GM23338 (cell line): ENCODE measurements at places on chromosomes 7 and 10. TPM values are rescaled to one million over a fixed set of nuclear protein-coding genes. Genes with fewer than 3 reads are reported as not detected.

DNA sequence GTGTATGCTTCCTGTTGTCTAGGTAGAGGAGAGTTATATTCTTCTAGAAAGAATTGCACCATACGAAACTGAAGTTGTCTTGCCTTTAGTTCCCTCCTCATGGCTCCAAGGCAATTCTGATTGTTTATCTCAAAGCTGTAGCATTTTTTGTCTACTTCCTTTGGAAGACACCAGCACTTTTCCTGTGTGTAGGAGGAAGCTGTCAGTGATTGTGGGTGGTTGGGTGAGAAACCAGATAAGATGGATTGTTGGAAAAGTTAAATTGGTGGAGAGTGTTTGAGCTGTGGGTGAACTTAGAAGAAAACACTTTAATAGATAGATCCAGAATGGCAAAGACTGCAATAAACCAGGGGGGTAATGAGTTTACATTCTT, 12.1 kb upstream of the CSTF2T start:
- H3K4me1 ChIP-seq, result peaks cover 8% of the 10 kb centered on the region
- no peak overlapping the region for H3K4me3 ChIP-seq
- H3K27me3 ChIP-seq, result no peaks in the 10 kb centered on the region

DNA sequence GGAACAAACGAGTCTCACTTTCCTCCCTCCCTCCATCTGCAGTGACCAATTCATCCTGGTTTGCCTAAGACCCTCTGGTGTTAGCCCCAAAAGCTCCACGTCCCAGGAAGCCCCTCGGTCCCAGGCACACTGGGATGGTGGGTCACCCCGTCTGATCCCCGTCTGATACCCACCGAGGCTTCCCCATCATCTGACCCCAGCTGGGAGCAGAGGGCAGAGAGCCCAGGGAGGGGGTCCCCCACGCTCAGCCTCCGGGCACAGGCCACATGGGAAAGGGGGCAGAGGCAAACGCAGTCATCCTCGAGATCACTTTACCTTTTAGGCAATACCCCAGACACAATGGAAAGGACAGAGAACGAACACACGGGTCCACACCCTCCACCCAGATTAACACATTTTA, 291.6 kb upstream of the PPP2R2D start:
- H3K4me1 ChIP-seq, result no peaks in the 10 kb centered on the region
- DNase-seq, result no peak
- no peaks in the 10 kb centered on the region for H3K36me3 ChIP-seq
- no peak overlapping the region for H3K27ac ChIP-seq
- no peaks in the 10 kb centered on the region for H3K27me3 ChIP-seq
- no peak overlapping the region for H3K4me3 ChIP-seq

GRCh38 chr10:116274064-116274904, 1.3 kb upstream of the GFRA1 start:
- peaks cover 76% of the 10 kb centered on the region for H3K27me3 ChIP-seq
- H3K27ac ChIP-seq, result no peak overlapping the region
- peak; percentile 56 for DNase-seq
- no peaks in the 10 kb centered on the region for H3K36me3 ChIP-seq

DNA sequence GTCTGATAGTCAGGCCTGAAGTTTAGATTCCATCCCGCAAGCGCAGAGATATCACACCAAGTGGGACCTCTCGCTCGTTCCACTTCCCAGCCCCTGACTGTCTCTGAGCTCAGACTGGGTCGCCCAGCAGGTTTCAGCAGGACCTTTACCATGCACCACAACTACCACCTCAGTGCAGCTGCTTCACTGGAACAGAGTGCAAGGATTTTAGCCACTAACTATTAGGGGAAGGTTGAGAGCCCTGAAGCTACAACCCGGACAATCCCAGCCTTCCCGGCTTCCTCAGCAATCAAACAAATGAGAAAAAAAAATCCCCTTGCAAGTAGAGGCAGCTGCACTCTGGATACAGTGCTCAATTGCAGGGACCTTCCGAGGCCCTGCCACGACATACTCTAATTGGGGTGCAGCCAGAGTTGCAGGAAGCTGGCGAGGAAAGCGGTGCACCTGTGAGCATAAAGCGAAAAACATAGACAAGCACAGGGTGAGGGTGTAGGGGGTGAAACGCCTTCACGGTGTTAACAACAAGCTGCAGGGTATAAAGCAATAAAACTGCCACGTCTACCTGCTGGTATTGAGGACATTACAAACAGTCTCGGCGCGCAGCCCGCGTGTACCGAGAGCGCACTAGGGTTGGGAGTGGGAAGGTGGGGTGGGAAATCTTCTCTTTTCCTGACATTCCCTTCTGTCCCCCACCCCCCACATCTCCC, 2.6 kb upstream of the DLX6 start:
- peak overlapping the region; percentile 35 for H3K4me3 ChIP-seq
- H3K4me1 ChIP-seq, result peaks cover 79% of the 10 kb centered on the region
- peaks cover 99% of the 10 kb centered on the region for H3K27me3 ChIP-seq
- no peak overlapping the region for H3K27ac ChIP-seq
- H3K36me3 ChIP-seq, result no peaks in the 10 kb centered on the region

DNA sequence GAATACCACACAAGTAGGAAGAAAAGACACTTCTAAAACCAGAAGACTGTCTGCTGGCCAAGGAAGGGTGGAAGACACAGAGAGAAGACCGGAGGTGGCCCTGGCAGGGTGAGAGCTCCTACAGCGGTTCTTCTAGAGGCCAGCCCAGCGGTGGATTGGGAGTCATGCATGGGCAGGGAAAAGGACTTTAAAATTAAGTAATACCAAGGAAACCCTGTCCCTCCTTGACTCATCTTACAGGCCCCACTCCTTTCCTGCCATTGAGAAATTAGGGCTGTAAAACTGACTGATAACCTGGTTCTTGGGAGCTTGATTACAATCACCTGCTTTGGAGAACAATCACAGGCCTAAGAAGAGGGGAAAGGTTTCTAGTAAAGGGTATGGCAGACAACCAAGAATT, 16.1 kb downstream of the CALML3 start:
- H3K4me1 ChIP-seq, result no peaks in the 10 kb centered on the region
- no peaks in the 10 kb centered on the region; the same call in 1 of the 2 replicates for H3K36me3 ChIP-seq
- H3K4me3 ChIP-seq, result no peak overlapping the region
- DNase-seq, result no peak
- H3K27ac ChIP-seq, result no peak overlapping the region

Gene CDHR1
- total RNA-seq, result 6.6 and 6.7 TPM in 2 replicates

- peaks cover 13% of the 10 kb centered on the region; the same call in 1 of the 2 replicates for H3K27me3 ChIP-seq
- H3K27ac ChIP-seq, result no peak overlapping the region
- no peak for DNase-seq
- no peak overlapping the region for H3K4me3 ChIP-seq
- peaks cover 18% of the 10 kb centered on the region for H3K4me1 ChIP-seq
Measured at GRCh38 chr7:128188396-128189230, 52.5 kb upstream of the LEP start.

Gene SLC13A4
- 1.7 and 2.4 TPM in 2 replicates for total RNA-seq

Gene TRIL
- total RNA-seq, result 4.5 and 5.1 TPM in 2 replicates

- no peak overlapping the region for H3K27ac ChIP-seq
- no peak overlapping the region for H3K4me3 ChIP-seq
- H3K36me3 ChIP-seq, result no peaks in the 10 kb centered on the region
- DNase-seq, result peak; percentile 19
Measured at GRCh38 chr10:84059526-84059925, 79.8 kb upstream of the GHITM start.

DNA sequence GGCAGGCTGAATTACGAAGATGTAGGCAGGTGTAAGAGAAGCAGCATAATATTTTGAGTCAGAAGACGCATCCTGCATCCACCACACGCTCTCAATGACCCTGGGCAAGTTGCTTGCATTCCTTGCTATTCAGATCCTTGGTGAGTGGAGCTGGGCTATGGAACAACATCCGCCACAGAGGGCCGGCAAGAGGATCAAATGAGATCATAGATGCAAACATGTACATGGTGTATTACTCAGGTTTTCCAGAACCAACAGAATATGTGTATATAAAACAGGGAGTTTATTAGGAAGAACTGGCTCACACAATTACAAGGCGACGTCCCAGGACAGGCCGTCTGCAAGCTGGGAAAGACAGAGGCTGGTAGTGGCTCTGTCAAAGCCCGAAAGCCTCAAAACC, 51.5 kb downstream of the ADAM12 start:
- H3K27me3 ChIP-seq, result no peaks in the 10 kb centered on the region
- DNase-seq, result no peak
- H3K4me1 ChIP-seq, result no peaks in the 10 kb centered on the region

GRCh38 chr10:55048830-55049498, 247.9 kb upstream of the PCDH15 start:
- no peaks in the 10 kb centered on the region for H3K36me3 ChIP-seq
- no peak for DNase-seq
- no peak overlapping the region for H3K4me3 ChIP-seq
- H3K27me3 ChIP-seq, result no peaks in the 10 kb centered on the region
- no peak overlapping the region for H3K27ac ChIP-seq

DNA sequence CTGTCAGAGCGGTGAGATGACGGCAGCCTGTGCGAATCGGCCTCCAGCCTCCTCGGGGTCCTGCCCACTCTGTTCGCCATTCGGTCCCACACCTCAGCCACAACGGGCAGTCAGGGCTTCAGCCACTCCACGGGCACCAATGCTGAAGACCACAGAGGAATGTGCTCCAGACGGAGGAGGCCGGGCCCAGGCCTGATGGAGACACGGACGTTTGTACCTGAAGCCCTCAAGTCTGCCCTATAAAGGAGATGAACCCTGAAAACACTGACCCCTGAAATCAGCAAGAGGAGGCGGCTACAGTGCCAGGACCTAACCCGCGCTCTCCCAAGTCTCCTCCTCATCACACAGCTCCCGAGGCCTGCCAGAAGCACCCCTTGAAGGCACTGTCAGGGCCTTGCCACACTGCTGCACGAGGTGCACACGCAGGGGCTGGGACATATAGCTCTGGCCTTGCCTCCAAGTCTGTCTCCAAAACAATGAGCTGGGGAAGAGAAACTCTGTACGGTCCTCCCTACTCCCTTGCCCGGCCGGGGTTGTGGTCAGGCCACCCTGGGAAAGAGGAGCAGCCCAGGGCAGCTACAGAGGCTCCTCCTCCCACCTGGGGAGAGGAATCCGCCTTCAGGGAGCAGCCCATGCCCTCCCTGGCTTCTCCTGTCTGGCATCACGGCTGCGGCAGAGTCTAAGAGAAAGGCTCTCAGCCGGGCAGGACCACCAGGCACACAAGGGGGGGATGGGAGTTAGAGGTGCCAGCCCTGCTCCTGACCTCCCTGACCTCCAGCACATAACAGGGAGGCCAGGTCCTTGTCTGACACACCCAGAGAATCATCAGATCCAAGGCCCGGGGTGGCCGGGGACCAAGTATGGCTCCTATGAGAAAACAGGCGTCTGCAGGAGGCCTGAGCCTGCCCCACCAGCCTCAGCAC, 310.1 kb downstream of the PTPRN2 start:
- no peaks in the 10 kb centered on the region for H3K36me3 ChIP-seq
- no peak for DNase-seq
- no peaks in the 10 kb centered on the region for H3K27me3 ChIP-seq
- no peak overlapping the region for H3K4me3 ChIP-seq
- H3K4me1 ChIP-seq, result no peaks in the 10 kb centered on the region

Gene IGF2BP3
- total RNA-seq, result 183 and 209 TPM in 2 replicates

GRCh38 chr10:97235353-97235752, 49.6 kb upstream of the SLIT1 start:
- H3K36me3 ChIP-seq, result peaks cover 5% of the 10 kb centered on the region; the same call in 1 of the 2 replicates
- no peaks in the 10 kb centered on the region for H3K27me3 ChIP-seq
- no peak overlapping the region for H3K4me3 ChIP-seq
- no peak overlapping the region for H3K27ac ChIP-seq
- H3K4me1 ChIP-seq, result peaks cover 8% of the 10 kb centered on the region

- no peak for DNase-seq
- no peaks in the 10 kb centered on the region for H3K27me3 ChIP-seq
- no peaks in the 10 kb centered on the region for H3K36me3 ChIP-seq
- no peak overlapping the region for H3K4me3 ChIP-seq
- peaks cover 19% of the 10 kb centered on the region; the same call in 1 of the 2 replicates for H3K4me1 ChIP-seq
Measured at GRCh38 chr10:77625379-77625778, 12.2 kb downstream of the KCNMA1 start.

GRCh38 chr10:91549262-91549661, 83.6 kb downstream of the PPP1R3C start:
- H3K4me3 ChIP-seq, result no peak overlapping the region
- H3K36me3 ChIP-seq, result no peaks in the 10 kb centered on the region
- no peaks in the 10 kb centered on the region; the same call in 1 of the 2 replicates for H3K4me1 ChIP-seq

DNA sequence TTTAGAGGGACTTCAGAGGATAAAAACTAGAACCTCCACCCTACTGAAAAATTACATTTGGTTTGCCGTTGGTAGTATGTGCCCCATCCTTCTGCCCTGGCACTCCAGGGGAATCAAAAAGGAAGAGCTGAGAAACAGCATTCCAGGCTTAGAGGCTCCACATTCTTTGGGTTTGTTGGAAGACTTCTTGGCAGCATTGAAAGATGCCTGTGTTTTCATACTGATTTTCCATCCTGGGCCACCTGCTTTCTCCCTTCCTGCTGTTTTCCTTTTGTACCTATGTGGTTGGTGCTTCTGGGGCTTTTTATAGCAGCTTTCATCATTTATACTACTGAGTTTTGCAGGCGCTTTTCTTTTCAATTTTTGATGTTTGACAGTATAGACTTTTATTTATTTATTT, 61.7 kb downstream of the AUTS2 start:
- H3K4me1 ChIP-seq, result peaks cover 37% of the 10 kb centered on the region
- H3K36me3 ChIP-seq, result no peaks in the 10 kb centered on the region
- peak; percentile 86 for DNase-seq
- no peaks in the 10 kb centered on the region for H3K27me3 ChIP-seq
- peak overlapping the region; percentile 43; the same call in 1 of the 2 replicates for H3K27ac ChIP-seq
- H3K4me3 ChIP-seq, result no peak overlapping the region

GRCh38 chr10:110821508-110821907, 50.2 kb upstream of the PDCD4 start:
- H3K4me3 ChIP-seq, result no peak overlapping the region
- H3K27ac ChIP-seq, result no peak overlapping the region
- no peak for DNase-seq
- no peaks in the 10 kb centered on the region for H3K27me3 ChIP-seq
- H3K36me3 ChIP-seq, result no peaks in the 10 kb centered on the region
